ENCODE measurements at places on chromosomes 12 and 14. TPM values are rescaled to one million over a fixed set of nuclear protein-coding genes. Genes with fewer than 3 reads are reported as not detected.

GRCh38 chr12:53952335-53952694, 2.4 kb upstream of the HOXC12 start:
- no peak for DNase-seq

GRCh38 chr14:32304296-32304695, 24.8 kb upstream of the AKAP6 start:
- DNase-seq = no peak

GRCh38 chr12:14589169-14590004, 21.7 kb upstream of the PLBD1 start:
- DNase-seq = no peak

- DNase-seq = no peak
Measured at GRCh38 chr12:64890873-64891468, 66.5 kb downstream of the TBC1D30 start.

- no peak for DNase-seq
Measured at GRCh38 chr14:67245104-67245503, 3.9 kb downstream of the PALS1 start.

- no peak for DNase-seq
Measured at GRCh38 chr12:25286837-25287236, 36.1 kb upstream of the KRAS start.

DNA sequence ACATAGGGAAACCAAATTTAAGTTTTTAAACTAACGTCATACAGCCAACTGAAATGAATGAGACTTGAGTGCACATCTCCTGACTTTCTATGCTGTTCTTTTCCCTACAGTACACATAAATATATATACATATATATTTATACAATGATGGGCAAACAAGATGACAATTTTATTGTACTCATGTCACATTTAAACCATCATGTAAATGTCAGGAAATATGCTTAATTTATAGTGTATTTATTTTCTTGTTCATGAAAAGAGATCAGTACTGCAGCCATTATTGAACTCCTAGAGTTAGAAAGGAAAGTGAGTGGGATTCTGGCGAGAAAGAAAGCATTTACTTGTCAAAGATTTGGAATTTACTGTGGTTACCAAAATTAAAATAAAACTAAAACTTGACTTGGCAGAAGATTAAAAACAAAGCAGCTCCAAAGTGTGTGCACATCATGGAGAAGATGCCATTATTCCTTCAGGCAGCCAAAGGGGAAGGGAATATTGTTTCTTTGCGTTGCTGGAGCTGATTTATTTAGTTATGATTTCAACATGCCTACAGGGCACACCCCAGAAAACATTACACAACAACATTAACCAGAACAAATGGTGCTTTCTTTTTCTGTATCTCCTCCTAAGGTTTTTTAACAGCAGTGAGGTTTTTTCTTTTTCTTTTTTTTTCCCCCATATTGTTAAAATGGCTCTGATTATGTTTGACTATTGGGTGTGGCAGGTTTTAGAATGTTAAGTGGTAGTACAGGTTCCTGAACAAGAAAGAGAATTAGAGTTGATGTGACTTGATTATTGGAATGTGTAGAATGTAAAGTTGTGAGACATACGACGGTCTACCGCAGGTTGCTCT, 144.6 kb downstream of the RAD51B start:
- no peak for DNase-seq

- no peak for DNase-seq
Measured at GRCh38 chr12:19639781-19640415, 200.6 kb downstream of the AEBP2 start.

GRCh38 chr12:44847888-44848702, 28.0 kb downstream of the NELL2 start:
- peak; percentile 72 for DNase-seq

DNA sequence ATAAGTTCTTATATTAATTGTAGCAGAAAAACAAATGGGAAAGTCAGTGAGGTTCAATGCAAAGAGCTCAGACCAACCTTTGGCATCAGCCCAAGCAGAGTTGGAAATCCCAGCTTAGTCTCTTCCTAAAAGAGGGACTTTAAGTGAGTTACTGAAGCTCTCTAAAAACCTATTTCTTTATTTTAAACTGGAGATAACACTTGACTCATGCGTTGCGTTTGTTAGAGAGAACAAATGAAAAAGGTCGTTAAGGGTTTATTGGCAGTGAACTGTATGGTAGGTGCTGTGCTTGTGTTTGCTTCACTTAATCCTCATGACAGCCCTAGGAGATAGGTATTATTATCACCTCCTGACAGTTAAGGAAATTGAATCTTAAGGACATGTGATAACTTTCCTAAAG, 396.5 kb downstream of the RAD51B start:
- DNase-seq = no peak

- peak; percentile 5 for DNase-seq
Measured at GRCh38 chr14:72476657-72477499, 417.0 kb downstream of the DPF3 start.

DNA sequence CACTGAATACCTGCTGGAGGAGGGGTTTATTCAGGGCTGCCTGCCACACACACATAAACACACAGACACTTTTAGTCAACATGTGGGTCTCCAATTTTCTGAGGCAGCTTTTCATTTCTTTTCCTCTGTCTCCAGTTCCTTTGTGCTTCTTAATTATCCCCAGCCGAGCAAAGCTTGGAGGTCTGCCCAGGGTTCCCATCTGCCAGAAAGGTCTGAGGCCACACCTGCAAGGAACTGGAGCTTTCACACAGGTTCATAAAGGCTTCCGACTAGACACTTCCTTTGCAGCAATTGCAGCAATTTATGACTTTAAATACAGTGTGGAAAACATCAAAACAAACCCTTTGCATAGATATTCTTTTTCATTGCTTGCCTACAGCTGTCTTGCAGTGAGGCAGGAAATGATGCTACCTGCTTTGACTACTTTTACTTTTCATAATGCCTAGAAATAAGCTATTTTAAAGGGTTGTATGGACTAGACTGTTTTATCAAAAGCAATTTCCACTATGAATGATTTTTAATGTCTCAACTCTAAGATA, 1318.9 kb downstream of the AACS start:
- DNase-seq = no peak

GRCh38 chr12:88691811-88692210, 111.5 kb upstream of the KITLG start:
- DNase-seq = no peak

- DNase-seq = no peak
Measured at GRCh38 chr12:53852992-53853391, 85.6 kb upstream of the HOXC13 start.

- no peak for DNase-seq
Measured at GRCh38 chr14:105844047-105844630, 317.8 kb downstream of the TMEM121 start.

GRCh38 chr12:9108504-9109212, 7.1 kb downstream of the A2M start:
- no peak for DNase-seq

GRCh38 chr12:2068653-2069052, 15.9 kb downstream of the CACNA1C start:
- no peak for DNase-seq

GRCh38 chr14:54673193-54674045, 106.5 kb downstream of the SAMD4A start:
- DNase-seq = no peak

DNA sequence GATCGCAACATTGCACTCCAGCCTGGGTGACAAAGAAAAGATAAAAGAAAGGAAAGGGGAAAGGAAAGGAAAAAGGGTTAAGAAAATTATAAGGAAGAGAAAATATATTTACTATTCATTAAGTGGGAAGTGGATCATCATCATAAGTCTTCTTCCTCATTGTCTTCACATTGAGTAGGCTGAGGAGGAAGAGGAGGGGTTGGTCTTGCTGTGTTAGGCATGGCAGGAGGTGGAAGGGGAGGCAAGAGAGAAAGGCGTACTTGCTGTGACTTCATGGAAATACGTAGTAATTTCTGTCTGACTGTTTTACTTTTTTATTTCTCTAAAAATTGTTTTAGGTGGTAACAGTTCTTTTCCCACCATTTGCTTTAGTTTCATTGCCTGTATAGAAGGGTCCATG, 26.2 kb downstream of the FAM177A1 start:
- no peak for DNase-seq

GRCh38 chr14:51395361-51395849, 155.4 kb downstream of the TMX1 start:
- DNase-seq = no peak

- DNase-seq = no peak
Measured at GRCh38 chr14:36989806-36990205, 182.6 kb downstream of the SLC25A21 start.

DNA sequence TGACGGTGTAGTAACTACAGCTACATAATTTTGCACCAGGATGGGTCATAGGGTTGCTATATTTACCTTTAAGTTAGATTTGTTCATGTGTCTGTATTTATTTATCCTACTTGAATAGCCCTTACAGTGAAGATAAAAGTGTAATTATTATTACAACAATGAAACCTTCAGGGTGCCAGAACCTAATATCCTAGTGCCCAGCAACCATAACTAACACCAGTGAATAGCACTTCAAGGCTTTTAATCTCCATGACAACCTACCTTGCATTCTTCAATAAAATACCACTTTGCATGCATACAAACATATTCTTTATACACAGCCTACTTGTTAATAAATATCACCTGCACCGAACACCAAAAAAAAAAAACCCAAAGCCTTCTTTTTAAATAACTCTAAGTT, 58.7 kb upstream of the G2E3 start:
- DNase-seq = no peak

GRCh38 chr14:35687335-35687939, 121.7 kb downstream of the RALGAPA1 start:
- no peak for DNase-seq

GRCh38 chr12:11688831-11689230, 39.4 kb downstream of the ETV6 start:
- no peak for DNase-seq

GRCh38 chr12:1448336-1448735, 146.0 kb downstream of the FBXL14 start:
- DNase-seq = no peak

DNA sequence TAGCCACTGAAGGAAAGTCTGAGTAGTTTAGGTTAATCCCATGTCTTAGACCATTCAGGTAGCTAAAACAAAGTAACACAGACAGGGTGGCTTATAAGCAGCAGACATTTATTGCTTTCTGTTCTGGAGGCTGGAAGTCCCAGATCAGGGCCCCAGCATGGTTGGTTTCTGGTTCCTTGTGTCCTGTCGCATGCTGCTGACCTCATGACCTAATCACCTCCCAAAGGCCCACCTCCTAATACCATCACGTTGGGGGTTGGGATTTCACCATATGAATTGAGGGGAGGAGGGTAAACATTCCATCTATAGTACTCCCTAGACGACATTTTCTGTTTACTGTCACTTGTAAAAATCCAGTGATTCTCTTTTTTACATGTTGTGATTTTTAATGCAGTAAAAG, 148.6 kb downstream of the FBXL14 start:
- no peak for DNase-seq

DNA sequence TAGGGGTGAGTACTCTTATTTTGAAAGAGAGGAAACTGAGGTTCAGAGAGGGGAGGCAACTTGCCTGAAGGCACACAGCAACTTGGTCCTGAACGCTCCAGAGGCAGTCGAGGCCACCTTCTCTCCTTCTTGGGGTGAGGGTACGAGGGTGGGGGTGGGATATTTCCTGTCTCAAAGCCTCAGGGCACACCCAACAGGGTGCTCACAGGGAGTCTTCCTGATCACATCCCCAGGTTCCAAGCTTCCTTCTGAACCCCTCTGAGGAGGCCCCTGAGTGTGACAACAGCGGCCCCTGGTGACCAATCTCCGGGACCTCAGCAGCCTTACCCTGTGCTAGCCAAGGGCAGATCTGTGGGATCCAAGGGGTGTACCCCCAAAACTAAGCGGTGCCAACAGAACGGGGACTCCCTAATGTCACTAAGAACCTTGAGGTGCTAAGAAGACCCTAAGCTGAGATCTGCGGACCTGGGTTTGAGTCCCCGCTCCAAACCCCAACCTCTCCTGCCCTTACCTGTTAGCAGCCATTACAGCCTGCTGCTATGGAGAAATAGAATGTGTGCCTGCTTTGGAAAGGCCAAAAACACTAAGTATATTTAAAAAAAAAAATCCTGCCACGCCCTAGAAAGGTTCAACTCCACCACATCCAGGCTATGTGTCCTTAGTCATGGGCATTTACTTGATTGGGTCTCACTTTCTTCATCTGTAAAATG, 57.9 kb downstream of the TRPV4 start:
- peak; percentile 61 for DNase-seq

DNA sequence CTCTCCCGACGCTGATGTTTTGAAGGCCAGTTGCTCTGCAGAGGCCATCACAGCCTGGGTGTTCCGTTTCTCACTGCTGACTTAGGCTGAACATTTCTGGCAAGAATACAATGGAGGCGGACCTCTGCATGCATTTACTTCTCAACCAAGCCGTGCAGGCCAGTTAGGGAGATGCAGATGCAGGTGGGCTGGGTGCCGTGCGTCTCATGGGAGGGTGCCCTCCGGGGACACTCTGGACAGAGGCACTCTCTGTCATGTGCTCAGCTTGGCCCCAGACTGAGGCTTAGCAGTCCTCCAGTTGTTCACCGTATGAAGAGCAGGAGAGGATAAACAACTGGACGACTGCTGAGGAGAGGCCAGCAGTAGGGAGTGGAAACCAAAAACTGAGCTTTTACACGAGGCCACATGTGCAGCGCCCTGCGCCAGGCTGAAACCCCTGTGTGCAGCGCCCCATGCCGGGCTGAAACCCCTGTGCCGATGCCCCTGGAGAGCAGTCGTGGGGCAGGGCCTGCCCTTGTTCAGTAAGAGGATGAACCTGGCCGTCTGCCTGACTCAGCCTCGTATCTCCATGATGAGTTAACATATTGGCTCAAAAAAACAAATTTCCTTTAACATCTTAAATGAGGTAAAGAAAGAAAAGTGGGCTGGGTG, 32.3 kb downstream of the DDX51 start:
- DNase-seq = no peak

- DNase-seq = no peak
Measured at GRCh38 chr14:89121968-89122620, 294.9 kb downstream of the FOXN3 start.

DNA sequence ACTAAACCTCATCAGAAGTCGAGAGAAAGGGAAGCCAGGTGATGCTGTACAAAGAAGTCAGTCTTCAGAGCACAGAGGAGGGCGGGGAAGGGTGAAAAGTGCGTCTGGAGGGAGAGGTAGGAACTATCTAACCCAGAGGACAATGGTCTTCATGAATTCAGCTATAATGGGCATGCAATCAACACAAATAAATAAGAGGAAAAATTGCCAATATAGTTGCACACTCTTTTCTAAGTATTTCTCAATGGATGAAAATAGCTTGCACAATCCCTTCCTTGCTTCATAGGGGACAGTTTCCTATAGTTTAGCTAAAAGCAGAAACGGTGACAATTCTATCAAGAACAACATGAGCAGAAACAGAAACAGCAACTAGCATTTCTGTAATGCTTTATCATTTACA, 931.2 kb downstream of the AACS start:
- no peak for DNase-seq

- no peak for DNase-seq
Measured at GRCh38 chr12:39692258-39692853, 72.8 kb upstream of the ABCD2 start.

- no peak for DNase-seq
Measured at GRCh38 chr12:128795530-128796361, 28.0 kb downstream of the SLC15A4 start.

KIF5A gene
- total RNA-seq = 0.39 TPM

KRT7 gene
- total RNA-seq = not detected

SMCO3 gene
- not detected for total RNA-seq

GNS gene
- 8.7 TPM for total RNA-seq

SIX4 gene
- not detected for total RNA-seq

PTPRQ gene
- total RNA-seq = not detected

AKAP3 gene
- 0.96 TPM for total RNA-seq

SVOP gene
- total RNA-seq = not detected

SOAT2 gene
- total RNA-seq = 0.49 TPM

BCL2L14 gene
- total RNA-seq = 0.38 TPM

REP15 gene
- not detected for total RNA-seq

Data from CD4-positive, alpha-beta T cell (primary cell).